ENCODE measurements at places on chromosomes 2 and 18.

DNA sequence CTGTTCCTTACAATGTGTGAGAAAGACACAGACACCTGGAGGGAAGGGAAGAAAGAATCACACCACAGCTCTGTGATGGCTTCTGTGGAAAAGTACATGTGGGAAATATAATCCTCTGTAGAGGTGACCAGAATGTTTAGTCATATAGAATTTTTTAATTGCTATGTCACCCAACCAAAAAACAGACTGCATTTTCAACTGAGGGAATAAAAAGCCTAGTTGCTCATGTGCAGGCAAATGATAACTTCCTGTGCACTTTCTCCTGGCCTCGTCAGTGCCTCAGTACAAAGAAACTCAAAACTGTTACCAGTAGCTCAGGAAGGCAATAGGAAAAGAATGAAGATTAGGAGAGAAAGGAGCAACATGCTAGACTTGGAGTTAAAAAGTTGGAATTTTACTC is 326.8 kb downstream of the OSR1 start:
- no peak for DNase-seq

- no peak for DNase-seq
These were observed 514.6 kb downstream of the DSC3 start for GRCh38 chr18:30527917-30528316.

DNA sequence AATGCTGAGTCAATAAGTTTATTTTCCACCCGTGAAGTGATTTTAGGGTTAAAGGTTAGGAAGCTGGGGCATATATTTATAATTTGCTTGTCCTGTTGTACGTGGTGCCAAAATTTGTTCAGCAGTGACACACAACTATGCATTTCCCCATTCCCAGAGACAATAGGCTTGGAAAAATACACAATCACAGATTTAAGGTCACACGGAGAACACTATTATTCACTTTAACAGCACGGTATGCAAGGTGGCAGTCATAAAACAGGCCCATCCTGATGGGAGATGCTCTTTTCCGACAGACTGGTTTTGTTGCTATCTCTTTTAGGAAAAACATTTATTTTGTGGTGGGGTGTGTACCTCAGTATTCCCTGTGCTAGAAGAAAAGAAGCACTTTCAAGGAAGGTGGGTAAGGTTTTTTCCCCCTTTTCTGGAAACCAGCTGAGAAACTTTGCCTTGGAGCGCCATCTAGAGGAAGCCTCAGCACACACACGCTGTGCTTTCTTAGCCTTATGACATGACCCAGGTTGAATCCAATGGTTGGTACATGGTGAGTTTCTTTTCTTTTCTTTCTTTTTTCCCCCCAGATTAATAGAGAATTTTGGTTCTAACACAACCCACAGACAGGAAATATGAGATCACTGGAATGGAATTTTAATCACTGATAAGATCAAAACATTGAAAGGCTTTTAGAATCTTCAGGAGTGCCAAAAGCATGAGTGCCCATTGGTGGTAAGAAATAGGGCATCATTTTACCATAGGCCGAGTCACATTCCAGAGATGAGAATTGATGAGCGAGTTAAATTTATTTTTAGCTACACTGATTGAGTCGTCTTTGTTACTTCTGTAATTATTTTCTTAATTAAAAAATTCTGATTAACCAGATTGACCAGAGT is 332.1 kb downstream of the AGPS start:
- DNase-seq = peak; percentile 9

- DNase-seq = no peak
These were observed 34.5 kb downstream of the FRZB start for GRCh38 chr2:182831921-182832320.

DNA sequence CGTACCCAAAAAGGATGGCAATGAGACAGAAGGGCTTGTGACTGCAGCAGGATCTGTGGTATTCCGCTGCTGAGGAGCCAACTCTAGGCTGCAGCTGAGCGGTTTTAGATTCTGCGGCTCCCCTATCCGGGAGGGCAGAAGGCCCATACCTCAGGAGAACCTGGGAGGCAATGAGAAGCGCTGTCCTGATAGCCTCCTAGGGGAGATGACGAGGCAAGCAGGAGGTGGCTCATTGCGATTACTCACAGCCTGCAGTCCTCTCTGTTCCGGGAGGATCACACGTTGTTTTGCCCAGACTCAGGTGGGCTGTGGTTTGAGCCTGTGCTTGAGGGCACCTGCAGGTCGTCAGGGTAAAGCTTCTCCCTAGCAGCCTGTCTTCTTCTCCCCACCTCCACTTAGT is 65.1 kb downstream of the COA5 start:
- no peak for DNase-seq

DNA sequence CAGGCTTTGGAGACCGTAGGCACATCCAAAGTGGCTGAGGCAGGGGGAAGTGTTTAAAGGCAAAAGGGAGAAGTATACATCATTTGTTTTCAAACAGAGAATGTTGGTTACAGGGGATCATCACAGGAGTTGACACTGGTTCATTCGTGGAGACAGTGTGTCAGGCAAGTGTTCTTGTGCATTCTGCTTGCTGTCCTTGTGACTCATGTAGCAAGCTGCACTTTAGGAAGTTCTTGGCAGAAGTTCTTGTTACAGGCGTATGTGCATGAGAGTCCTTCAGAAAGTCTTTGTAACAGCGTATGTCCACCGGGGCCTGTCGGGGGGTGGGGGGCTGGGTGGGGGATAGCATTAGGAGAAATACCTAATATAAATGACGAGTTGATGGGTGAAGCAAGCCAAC is 36.5 kb upstream of the B4GALT6 start:
- no peak for DNase-seq

- no peak for DNase-seq
These were observed 5.1 kb downstream of the RHOB start for GRCh38 chr2:20451761-20452499.

DNA sequence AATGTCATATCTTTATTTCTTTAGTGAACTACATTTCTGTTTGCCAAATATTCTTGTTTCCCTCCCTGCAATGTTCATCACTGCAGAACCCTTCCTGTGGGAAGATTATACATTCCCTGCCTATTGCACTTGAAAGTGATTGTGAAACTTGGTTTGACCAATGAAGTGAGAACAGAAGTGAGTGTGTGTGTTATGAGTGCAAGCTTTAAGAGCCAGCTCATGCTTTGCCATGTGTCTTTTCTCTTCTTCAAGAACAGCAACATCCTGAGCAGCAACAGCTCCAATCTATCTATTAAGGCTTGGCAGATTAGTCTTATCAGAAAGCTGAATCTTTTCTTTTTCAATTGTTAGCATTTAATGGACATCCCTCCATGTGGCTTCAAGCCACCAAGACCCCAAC is 42.0 kb upstream of the UBE2E3 start:
- no peak for DNase-seq

GRCh38 chr2:21422724-21423522 is 299.2 kb downstream of the TDRD15 start:
- no peak for DNase-seq

GRCh38 chr2:176664478-176664877 is 395.2 kb downstream of the MTX2 start:
- no peak for DNase-seq

DNA sequence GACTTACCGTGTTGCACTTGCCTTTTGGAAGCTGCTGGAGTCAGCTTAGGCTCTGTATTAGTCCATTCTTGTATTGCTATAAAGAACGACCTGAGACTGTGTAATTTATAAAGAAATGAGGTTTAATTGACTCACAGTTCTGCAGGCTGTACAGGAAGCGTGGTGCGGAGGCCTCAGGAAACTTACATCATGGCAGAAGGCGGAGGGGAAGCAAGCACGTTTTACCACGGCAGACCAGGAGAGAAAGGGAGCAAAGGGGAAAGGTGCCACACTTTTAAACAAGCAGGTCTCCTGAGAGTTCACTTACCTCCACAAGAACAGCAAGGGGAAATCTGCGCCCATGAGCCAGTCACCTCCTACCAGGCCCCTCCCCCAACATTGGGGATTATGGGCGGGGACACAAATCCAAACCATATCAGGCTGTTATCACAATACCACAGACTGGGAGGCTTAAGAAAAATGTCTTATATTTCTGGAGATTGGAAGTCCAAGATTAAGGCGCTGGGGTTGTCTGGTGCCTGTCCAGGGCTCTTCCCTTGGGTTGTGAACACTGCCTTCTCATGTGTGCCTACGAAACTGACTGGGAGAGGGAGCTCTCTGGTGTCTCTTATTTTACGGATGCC is 3.6 kb upstream of the D2HGDH start:
- DNase-seq = no peak

GRCh38 chr2:207724113-207724512 is 12.7 kb downstream of the CCNYL1 start:
- no peak for DNase-seq

DNA sequence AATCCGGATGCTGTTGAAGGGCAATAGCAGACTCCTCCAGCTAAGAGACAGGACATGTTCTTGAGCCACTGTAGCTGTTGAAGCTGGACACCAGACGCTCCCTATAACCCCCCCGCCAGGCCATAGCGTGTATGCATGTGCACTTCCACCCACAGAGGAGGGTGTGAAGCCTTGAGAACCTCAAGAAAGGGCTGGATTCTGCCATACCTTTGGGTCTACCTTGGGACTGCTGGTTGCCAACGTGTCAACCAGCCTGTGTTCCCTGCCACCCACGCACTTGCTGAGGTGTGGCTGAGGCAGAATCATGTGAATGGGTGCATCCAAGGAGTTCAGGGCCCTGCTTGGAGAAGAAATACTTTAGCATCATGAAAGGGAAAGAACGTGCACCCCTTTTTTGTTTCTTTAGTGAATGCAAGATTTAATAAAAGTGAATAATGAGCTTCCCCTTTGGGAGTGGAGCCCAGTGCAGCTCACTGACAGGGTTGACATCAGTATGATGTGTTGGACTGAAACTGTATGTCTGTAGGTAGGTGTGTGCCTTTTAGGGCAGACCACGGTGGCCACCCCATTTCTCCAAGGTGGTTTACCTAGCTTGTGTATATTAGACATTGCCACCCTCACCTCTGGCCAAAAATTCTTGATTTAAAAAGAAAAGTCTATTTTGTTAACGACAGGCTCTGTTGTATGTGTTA is 198.3 kb downstream of the MGAT5 start:
- DNase-seq = no peak

- DNase-seq = no peak
These were observed 31.0 kb upstream of the GREB1 start for GRCh38 chr2:11502740-11503292.

- DNase-seq = no peak
These were observed 7.3 kb downstream of the SFXN5 start for GRCh38 chr2:73063909-73064875.

DNA sequence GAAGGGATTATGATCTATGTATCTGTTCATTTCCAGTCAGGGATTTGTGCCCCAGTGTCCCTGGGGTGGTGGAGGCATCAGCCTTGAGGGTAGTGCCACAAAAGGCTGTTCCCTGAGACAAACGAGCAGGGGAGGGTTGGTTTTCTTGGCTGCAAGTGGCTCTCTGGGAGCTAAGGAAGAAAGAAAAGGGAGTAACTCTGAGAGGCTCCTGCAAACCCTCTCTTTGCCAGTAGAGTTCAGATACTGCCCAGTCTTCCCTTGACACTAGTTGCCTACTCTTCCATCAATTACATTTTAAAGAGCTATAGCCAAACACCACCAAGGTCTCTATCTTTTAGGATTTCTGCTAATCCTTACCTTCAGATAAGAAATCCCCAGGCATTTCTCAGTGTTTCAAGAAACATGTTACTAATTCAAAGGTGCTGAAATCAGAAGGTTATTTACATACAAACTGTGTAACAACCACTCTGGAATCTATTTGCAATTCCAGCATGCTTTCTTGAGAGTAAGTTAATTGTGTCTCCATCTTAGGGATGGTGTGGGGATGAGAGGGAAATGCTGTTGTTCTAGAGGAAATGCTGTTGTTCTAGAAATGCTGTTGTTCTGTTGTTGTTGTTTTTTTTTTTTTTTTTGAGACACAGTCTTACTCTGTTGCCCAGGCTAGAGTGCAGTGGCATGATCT is 18.7 kb upstream of the KCTD1 start:
- DNase-seq = no peak

GRCh38 chr18:50706651-50707050 is 113.2 kb downstream of the MRO start:
- no peak for DNase-seq

GRCh38 chr2:119475225-119475856 is 43.7 kb downstream of the TMEM37 start:
- DNase-seq = no peak

DNA sequence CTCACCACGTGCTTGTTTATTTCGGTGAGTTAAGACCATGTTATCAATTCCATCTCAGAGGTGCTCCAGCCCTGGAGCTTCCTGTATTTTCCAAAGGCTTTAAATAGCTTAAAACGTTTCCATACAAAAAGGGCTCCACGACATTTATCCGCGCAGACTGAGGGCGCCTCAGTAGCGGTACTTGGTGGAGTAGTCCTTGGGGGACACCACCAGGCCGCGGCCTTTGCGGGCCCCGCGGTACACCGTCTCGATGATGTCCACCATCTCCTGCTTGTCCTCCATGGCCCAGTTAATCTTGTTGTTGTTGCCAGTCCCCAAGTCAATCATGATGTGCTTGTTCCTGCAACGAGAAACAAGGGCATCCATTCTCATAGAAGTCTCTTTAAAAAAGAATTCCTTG is 9.1 kb downstream of the HSBP1L1 start:
- DNase-seq = no peak

GRCh38 chr2:221518201-221518934 is 53.7 kb downstream of the EPHA4 start:
- no peak for DNase-seq

GRCh38 chr2:219297766-219298456 is 11.3 kb downstream of the PTPRN start:
- DNase-seq = no peak

DNA sequence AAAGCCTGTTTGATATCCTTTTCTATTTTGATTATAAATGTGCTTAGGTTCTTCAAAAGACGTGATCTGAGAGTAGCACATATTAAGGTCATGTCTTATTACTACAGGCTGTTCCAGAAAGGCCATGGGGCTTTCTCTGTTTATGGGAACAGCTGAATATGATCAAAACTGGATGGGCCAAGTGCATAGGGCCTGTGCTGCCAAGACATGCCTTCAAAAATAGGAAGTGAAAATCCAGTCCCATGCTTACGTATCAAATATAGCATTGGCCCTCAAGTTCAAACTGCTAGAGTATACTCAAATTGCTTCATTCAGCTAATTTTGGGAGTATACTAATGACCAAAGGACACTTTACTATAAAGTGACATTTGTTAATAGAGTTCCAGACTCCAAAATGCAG is 24.1 kb downstream of the SLC25A52 start:
- DNase-seq = no peak

- DNase-seq = no peak
These were observed 19.4 kb downstream of the FZD5 start for GRCh38 chr2:207750345-207750744.

GRCh38 chr18:45662468-45662867 is 47.2 kb downstream of the SLC14A2 start:
- no peak for DNase-seq
